ENCODE measurements at places on chromosomes 2 and 18.
A peak's percentile ranks its signal among the peaks of the same experiment; 100 is the strongest.

DNA sequence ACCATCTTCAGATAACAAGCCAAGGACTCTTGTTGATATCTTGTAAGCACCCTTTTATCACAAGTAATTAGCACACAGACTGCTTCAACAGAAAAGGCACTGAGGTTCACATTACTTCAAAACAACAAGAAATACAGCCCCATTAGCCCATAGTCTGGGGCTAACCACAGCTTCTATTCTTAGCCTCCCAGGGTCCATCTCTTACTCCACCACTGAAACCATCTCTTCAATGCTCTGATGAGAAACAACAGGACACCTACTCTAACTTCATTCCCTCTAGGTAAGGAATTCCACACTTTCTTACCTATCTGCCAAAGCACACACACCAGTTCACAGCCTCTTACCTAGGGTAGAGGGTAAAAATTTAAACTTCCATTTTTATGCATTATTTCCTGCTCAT is 26.4 kb upstream of the CYTIP start:
- DNase-seq: no peak

- no peak for DNase-seq
Observed at GRCh38 chr2:144679942-144680341, 160.0 kb upstream of the ZEB2 start.

GRCh38 chr2:173997753-173998152 is 32.6 kb upstream of the SP3 start:
- peak; percentile 29 for DNase-seq

DNA sequence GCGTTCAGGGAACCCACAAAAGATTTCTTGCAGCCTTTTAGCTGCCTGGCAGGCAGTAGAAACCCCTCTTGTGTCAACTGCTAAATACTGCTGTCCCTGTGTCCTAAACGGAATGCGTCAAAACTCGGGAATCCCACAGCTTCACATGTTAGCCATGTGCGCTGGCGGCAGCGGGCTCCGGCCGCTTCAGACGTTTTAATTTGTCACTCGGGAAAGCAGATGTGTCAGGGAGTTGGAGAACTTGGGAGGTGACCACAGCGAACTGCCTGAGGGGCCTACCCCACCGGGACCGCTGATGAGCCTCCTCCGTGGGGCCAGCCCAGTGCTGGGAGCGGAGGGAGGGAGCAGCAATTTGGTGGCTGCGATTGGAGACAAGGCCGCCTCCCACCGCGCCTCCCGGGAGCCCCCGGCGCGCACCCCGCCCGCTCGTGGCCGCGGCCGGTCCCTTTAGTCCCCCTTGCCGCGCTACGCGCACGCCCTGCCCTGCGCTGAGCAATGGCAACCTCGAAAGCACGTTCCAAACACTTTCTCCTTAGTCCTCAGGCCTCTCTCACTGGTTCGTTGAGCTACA is 146.1 kb upstream of the SATB2 start:
- peak; percentile 57 for DNase-seq

DNA sequence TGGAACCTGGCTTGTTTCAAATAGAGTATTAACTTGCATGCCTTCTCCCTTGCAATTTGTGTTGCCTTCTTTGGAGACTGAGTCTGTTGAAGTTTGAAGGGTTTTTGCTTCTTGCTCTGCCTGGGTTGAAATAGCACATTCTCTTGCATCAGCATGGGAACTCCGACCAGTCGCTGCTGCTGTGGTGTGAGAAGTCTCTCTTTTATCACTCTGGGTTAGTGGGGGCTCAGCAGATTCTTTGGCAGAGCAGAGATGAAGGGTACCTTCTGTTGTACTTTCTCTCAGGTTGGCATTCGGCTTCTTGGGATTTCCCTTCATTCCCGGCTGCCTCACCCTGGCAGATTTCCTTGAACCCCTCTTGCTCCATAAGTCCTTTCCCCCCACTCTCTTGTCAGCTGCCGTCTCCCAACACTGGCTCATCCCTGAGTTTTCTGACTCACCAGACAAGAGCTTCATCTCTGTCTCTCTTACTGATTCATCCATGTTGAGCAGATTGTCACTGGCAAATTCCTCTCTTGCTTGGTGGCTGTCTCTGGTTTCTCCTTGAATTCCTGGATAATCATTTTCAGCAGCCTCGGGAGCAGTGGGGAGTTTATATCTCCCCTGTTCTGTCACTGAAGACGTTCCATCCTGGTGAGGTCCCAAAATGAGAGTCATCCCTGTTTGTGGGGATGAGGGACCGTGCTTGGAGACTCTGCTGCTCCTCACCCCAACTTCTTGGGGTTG is 49.9 kb downstream of the ALPK2 start:
- peak; percentile 95 for DNase-seq

- peak; percentile 28 for DNase-seq
Observed at GRCh38 chr2:157592948-157593347, 35.7 kb downstream of the ACVR1C start.

GRCh38 chr2:234496055-234496834 is 636 bp downstream of the ARL4C start:
- peak; percentile 20 for DNase-seq

- no peak for DNase-seq
Observed at GRCh38 chr2:18265614-18266586, 294.6 kb downstream of the RDH14 start.

DNA sequence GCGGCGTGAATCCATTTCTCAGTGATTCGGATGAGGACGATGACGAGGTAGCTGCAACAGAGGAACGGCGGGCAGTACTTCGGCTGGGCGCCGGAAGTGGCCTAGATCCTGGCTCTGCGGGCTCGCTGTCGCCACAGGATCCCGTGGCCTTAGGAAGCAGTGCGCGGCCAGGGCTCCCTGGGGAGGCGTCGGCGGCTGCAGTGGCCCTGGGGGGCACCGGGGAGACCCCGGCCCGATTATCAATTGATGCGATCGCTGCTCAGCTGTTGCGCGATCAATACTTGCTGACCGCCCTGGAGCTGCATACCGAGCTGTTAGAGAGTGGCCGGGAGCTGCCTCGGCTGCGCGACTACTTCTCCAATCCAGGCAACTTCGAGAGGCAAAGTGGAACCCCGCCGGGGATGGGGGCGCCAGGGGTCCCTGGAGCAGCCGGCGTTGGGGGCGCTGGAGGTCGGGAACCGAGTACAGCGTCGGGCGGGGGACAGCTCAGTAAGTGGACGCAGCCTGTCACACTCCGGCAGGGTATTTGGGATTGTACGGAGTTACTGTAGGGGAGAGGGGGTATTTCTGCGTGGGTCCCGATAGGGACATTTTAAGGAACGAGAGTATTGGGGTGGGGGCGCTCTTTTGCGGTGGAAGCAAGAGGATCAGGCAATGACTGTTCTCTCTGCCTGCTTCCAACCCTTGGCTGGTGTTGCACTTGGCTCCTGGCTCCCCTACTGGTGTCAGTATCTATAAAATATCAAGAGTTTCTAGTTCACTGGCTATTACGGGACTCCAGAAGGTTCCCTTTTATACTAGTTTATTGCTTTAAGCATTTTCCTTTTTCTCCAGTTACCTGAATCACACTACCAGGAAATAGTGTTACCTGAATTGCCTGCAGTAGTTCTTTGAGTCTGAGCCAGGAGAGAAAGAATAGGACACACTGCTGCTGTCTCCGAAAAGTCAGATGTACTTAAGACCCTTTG is 772 bp downstream of the RELCH start:
- DNase-seq: peak; percentile 14

GRCh38 chr2:217835931-217836891 is 166.6 kb downstream of the TNS1 start:
- peak; percentile 99 for DNase-seq

GRCh38 chr2:71800106-71800809 is 346.9 kb downstream of the DYSF start:
- DNase-seq: no peak

GRCh38 chr2:112032689-112033465 is 22.2 kb upstream of the TMEM87B start:
- DNase-seq: peak; percentile 82

GRCh38 chr2:178195390-178196166 is 1.3 kb downstream of the OSBPL6 start:
- DNase-seq: no peak

- DNase-seq: no peak
Observed at GRCh38 chr18:54873884-54874255, 45.6 kb downstream of the RAB27B start.

DNA sequence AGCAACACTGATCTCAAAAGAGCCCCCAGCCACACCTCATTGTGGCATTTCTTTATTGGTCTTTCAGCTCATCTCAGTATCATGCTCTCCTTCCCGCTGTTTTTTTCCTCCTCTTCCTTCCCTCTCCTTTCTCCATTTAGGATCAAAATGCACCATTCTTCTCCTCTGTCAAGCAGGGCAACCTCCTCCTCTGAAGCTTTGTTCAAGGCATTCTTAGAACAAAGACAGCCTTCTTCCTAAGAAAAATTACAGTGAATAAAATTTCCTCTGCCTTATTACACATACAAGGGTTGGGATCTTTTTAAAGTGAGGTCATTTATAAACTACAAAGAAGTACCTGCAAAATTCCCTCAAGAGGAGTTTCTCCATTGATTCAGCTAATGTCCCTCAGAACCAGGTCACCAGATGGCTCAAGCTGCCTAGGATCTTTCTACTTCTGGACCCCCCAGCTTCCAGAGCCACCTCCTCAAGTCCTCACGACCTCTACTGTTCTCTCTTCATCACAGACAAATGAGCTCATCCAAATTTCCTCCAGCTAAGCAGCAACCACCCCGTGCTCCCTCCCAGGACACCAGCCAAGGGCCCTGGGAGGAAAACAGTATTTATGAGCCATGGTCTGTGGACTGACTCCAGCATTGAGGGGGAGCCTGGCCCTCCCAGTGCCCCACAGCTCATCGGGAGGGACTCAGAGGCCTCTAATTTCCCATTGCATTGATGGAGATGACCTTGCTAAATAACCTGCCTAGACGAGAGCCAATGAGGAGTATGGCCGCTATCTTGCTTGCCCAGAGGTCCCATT is 18.0 kb downstream of the SFXN5 start:
- no peak for DNase-seq

DNA sequence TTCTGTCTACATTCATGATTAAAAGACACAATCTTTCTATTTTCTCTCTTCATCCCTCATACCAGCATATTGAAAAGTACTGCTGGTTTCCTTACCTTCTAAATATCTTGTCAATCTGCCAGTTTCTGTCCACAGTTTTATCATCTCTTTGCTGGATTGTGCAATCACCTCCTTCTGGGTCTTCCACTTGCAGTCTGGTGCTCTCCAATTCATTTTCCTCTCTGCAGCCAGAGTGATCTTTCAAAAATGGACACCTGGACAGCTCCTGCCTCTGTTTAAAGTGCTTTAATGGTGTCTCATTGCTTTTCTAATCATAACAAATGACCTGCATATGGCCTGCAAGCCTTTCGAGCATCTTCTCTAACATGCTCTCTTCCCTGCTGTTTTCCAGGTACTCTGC is 94.0 kb downstream of the C1QL2 start:
- no peak for DNase-seq

GRCh38 chr18:36041146-36041545 is 26.2 kb downstream of the RPRD1A start:
- no peak for DNase-seq

GRCh38 chr2:224145751-224146355 is 106.8 kb upstream of the SERPINE2 start:
- peak; percentile 77 for DNase-seq

- DNase-seq: peak; percentile 23
Observed at GRCh38 chr2:58215429-58215828, 25.7 kb downstream of the FANCL start.

GRCh38 chr2:14552818-14553217 is 79.7 kb upstream of the LRATD1 start:
- DNase-seq: no peak

DNA sequence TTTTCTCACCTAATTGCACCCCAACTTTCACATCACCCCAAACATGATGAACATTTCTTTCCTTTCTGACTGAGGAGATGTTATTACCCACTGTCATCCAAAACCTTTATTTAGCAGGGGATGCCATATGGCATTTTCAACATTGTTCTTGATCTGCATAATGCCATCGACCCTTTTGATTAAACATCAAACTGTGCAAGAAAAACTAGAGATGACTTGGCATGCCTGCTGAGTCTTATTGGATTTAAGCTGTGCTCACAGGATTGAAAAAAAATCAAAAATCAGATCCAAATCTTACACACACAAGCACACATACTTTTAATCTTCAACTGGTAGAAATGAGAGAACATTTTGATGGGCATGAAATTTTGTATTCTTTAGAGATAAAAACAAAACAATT is 536.0 kb downstream of the TMX3 start:
- no peak for DNase-seq

DNA sequence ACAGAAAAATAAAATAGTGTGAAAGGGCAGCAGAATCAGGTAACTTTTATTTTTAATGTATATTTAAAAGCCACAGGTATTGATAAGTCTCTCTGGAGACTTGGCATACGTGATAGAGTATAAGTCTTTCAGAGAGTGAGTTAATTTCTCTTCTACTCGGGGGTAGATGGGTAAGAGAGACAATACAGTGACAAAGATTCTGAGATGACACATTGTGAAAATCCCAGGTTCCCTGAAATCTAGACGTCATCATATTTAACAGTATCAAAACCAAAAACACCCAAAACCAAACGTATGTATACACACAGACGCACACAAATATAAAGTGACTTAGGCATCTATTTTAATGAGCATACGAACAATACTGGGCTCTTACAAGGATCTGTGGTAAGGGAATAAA is 33.3 kb downstream of the NIF3L1 start:
- no peak for DNase-seq

GRCh38 chr2:223486751-223487150 is 115.4 kb downstream of the SCG2 start:
- no peak for DNase-seq

GRCh38 chr2:8539743-8540551 is 141.9 kb upstream of the ID2 start:
- no peak for DNase-seq

DNA sequence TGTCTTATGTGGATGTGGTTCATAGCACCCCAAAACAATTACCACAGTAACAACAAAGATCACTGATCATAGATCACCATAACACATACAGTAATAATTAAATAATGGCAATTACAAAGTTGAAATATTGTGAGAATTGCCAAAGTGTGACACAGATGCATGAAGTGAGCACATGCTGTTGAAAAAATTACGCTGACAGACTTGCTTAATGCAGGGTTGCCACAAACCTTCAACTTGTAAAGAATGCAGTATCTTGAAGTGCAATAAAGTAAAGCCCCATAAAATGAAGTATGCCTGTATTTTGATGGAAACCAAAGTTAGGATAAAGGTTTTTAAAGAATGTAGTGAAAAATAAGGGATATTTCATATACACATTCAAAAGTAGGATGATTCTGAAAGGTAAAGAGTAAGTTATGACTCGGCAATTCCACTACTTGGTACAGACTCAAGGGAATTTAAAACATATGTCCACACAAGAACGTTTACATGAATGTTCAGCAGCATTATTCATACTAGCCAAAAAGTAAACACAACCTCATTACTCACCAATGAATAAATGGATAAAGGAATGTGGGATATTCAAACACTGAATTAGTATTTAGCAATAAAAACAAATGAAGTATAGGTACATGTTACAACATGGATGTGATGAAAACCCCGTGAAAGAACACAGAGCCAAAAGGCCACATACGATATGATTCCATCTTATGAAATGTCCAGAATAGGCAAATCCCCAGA is 61.6 kb downstream of the SCN9A start:
- DNase-seq: peak; percentile 92

DNA sequence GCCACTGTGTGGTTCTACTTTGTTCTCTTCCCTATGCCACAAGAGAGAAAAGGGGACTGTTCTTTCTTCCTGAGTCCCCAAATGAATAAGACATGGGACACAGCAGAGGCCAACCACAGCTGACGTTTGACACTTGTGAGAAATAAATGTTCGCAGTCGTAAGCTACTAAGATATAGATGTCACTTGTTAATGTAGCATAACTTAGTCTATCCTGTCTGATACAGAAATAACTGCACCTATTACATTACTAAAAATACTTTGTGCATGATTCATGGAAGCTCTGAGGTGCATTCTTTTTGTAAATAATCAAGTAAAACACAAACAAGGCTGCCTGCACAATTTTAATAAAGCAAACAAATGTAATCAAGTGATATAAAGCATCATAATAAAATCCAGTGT is 148.8 kb downstream of the NBAS start:
- DNase-seq: no peak
